ENCODE measurements at places on chromosomes 5 and 9.
A peak's percentile ranks its signal among the peaks of the same experiment; 100 is the strongest.

- no peak for DNase-seq
These were observed at the start of gene CARD6 for GRCh38 chr5:40841068-40841805. Gene CARD6 (plus strand): TSS chr5:40841367. CDS start chr5:40841383, 16 bp downstream.

DNA sequence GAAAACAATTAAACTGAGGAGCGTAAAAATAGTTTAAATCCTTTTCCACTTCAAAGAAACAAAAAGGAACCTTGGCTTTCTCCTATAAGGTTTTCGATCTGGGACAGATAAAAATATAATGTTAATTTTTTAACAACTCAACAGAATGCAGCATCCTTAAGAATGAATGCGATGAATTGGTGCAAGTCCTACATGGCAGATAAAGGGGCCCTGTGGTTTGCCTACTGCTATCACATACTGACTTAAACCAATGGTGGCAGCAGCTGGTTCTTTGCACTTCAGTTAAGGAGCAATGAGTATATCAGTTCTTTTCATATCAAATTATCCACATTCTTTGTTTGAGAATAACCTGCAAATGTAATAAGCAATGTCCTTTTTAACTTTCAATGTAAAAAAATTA, 12.4 kb upstream of the TYRP1 start:
- DNase-seq = no peak

DNA sequence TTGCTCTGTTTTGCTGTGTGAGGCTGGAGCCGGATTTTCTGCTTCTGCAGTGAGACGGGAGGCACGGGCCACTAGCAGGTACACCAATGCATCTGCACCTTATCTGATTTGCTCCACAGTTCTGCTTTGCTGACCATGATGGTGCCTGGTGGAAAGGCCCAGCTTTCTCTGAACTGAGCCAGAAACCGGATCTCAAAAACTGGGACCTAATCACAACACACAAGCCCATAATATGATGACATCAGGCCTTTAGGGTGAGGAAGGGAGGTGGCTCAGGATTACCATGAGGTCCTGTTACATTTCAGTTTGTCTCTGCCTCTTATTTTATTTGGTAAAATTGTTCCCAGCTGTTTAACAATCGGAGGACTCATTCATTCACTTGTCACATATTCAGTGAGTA, 49.8 kb downstream of the FGF1 start:
- peak; percentile 24 for DNase-seq

DNA sequence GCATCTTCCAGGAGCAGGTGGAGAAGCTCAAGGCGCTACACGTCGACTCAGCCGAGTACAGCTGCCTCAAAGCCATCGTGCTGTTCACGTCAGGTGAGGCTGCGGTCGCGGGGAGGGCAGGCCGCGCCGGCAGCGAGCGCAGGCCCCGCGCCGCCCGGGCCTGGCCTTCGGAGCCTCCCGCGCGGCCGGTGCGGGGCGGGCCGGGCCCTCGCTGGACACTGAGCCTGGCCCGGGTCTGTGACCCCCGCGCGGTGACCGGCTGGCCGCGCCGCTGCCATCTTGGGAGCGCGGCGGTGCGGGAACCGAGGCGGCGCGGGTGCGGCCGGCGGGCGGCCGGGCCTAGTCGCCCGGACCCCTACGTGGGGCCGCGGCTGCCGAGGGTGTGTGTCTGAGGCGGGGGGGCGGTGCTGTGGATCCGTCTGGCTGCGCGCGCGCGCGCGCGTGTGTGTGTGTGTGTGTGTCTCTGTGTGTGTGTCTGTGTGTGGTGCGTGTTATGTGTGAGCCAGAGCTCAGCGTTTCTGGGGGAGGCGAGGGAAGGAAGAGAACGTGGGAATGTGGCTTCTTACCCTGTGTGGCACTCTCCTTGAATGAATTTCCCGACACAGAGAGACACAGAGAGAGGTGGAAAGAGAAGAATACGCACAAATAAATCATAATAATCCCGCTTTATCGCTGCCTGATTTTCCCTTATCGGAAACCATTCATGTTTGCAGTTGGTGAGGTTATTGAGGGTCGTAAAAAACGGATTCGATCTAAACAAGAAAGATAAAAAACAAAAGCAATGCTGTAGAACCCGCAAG, 5.5 kb downstream of the NR2F1 start:
- DNase-seq = no peak

DNA sequence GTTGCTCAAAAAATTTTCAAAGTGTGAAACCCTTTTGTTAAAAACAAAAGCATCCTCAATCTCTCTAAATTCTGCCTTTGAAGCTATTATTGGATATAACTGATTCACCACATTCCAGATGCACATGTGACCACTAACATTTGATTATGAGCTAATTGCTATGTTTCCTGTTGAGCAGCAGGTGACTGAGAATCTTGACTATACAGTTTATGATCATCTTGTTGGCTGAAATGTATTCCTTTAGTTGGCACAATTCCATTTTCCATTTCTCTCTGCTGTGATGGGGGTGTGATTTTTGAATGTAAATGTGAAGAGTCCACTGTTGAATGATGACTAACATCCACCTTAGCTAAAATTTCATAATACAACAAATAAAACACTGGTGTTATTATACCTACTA, 10.7 kb downstream of the LYSMD3 start:
- DNase-seq = no peak

- no peak for DNase-seq
These were observed 7.6 kb downstream of the MAP3K1 start for GRCh38 chr5:56822981-56823380.

- DNase-seq = no peak
These were observed 619.4 kb downstream of the TLE1 start for GRCh38 chr9:81069923-81070322.

DNA sequence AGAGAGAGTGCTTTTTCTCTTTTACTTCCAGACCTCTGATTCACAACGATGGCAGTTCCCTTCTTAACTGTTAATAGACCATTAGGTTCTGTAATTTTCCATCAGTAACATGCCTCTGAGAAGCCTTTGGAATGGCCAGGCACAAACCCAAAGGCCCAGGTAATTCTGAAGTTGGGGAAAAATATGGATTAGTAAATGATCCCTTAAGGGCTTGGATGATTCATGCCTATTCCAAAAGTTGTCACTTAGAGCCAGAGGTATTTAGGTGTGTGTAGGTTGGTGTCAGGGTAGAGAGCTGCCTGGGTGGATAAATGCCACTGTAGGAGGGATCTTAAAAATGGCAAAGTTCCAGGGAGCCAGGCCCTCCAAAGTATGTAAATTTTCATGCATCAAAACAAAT, 228.8 kb downstream of the PLK2 start:
- no peak for DNase-seq

- DNase-seq = no peak
These were observed 70.6 kb downstream of the SMARCA2 start for GRCh38 chr9:2085716-2086115.
